ENCODE measurements at places on chromosomes 4 and X.

DNA sequence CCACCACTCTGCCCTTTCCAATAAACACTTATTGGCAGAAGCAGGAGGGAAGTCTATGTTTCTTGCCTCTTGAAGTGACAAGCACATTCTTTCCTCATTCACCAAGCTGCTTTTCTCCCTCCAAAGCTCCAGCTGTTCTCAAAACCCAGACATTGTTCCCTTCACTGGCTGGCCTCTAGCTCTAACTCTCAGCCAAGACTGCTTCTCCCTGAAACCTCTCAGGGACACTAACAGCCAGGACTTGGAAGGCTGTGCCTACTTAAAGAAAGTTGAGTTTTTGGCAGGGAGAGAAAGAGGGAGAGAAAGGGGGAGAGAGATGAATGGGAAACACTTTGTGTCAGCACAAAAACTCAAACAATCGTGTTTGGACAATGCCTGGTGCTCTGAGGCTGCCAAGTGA is 99.5 kb downstream of the COX18 start:
- DNase-seq, result no peak

- DNase-seq, result no peak
Observed at GRCh38 chrX:119502727-119503483, 34.7 kb downstream of the SLC25A5 start.

DNA sequence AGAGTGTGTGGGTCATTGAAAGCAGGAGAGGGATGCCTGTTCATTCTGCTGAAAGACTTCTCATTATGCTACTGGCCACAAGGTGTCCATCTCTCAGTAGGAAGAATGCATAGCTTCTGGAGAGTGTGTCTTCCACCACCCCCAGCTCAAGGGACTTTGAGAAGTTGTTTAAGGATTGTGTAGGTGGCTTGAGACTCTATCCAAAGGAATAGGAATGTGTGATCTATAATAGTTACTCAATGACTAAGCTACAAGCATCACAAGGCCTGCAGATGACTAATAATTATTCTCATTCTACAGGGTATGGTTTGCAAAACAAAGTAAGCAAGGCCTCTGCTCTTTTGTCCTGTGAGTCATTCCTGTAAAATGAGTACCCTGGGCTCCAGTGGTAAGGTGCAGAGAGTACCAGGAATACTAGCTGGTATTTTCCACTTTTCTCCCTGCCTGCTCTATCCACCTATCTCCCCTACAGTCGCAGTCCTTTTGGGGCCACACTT is 279.8 kb upstream of the BOD1L1 start:
- no peak for DNase-seq

DNA sequence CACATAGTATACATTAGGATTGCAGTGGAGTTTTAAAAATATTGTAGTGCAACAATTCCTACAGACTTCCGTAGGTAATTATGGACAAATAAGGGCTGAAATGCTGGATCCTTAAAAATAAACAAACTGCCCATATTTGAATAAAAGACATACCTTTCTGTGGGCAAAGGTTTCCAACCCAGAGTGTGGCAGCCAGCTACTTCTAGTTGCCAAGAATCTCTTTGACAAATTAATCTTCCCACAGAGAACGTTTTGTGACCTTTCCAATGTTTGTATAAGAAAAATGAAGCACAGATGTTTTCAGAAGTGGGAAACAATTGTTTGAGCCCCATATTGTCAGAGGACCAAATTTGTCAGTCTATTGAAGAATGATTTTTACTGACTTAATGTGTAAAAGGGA is 21.1 kb downstream of the GRPR start:
- no peak for DNase-seq

DNA sequence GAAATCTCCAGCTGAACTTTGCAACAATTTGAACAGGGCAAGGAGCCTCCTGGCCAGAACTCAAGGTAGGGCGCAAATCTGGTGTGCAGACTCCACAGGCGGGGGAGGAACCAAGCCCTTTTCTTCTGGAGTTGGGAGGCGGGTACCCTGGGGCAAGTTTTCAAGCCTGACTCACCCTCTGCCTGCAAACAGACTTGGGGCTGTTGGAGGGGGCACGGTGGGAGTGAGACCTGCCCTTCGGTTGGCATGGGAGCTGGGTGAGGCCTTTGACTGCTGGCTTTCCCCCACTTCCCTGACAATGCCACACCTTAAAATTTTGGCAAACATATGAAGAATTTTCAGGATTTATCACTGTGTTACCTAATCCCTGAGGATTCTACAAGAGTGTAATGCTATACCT is 709.8 kb upstream of the DIAPH2 start:
- no peak for DNase-seq

Measured in AML-193 (cell line).